ENCODE measurements at places on chromosomes 3 and 15.

- DNase-seq, result no peak
Measured at GRCh38 chr3:116291141-116291540, 154.1 kb downstream of the LSAMP start.

DNA sequence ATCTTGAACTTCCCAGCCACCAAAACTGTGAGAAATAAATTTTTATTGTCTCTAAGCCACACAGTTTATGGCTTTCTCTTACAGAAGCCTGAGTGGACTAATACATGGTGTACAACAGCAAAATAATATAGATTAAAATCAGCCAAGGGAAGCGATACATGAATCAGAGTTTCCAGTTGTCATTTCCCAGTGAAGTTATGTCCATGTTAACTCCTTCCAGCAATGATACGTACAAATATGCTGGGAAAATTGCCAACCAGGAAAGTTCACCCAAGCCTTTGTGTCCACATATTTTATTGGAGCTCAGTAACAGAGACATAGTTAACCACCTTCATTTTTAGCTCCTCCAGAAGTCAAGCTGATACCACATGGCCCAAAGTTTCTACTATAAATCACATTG, 280.9 kb upstream of the KCNMB2 start:
- DNase-seq, result no peak

GRCh38 chr3:72380193-72380592, 468.1 kb downstream of the SHQ1 start:
- no peak for DNase-seq

DNA sequence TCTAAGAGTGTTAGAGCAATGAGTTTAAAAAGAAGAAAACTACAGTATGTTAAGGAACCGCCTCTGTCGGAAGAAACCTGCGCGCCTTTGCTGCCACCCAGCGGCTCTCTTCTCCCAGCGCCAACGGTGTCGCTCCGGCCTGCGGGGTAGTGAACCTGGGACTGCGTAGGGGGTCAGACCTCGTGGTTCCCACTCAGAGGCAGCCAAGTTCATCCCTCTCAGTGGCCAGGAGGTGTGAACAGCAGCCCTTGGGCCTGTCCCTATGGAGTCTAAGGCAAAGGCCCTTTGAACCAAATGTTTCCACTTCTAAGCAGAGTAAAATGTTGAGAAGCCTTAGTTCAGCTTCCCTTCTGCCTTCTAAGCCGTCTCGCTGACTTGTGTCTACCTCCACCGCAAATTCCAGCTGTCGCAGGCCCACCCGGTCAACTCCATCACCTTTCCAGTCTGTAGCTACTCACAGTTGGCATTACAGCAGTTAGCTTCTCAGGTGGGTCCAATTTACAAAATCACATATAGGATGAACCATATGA, 980 bp upstream of the RAB27A start:
- DNase-seq, result peak; percentile 88

GRCh38 chr3:157046520-157046919, 113.4 kb downstream of the CCNL1 start:
- no peak for DNase-seq

- no peak for DNase-seq
Measured at GRCh38 chr15:95860406-95860805, 470.1 kb upstream of the NR2F2 start.

DNA sequence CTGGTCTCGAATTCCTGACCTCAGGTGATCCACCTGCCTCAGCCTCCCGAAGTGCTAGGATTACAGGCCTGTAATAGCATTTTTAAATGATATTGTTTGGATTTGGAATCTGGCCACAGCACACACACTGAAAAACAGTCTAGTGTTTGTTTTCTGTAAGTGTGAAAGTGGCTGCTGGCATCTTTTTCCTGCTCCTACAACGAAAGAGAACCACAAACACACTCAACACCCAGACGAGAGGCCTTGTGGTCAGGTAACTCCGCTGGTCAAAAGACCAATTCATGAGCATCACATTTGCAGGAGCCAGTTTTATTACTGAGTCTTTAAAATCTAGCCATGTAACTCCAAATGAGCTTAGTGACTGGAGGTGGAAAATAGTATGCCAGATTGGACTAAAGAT, 50.2 kb downstream of the IMPG2 start:
- DNase-seq, result no peak

- no peak for DNase-seq
Measured at GRCh38 chr15:99467853-99468464, 97.8 kb upstream of the MEF2A start.

DNA sequence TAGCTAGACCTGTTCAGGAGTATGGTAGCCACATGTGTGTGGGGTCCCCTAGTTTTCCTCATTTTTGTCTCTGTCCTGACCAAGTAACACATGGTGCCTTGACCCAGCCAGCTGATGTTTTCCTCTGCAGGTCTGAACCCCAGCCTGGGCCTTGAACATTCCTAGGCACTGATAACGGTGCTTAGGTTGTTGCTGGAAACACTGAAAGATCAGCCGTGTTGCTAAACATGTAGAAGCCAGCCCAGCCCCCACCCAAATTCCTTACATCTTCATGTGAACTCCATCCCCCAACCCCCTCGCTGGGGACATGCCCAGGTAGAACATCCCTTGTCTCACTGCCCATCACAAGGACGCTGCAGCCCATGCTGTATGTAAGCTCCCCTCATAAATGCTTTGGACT, 18.7 kb downstream of the RTP3 start:
- no peak for DNase-seq

- no peak for DNase-seq
Measured at GRCh38 chr15:41872166-41872747, 21.6 kb downstream of the SPTBN5 start.

DNA sequence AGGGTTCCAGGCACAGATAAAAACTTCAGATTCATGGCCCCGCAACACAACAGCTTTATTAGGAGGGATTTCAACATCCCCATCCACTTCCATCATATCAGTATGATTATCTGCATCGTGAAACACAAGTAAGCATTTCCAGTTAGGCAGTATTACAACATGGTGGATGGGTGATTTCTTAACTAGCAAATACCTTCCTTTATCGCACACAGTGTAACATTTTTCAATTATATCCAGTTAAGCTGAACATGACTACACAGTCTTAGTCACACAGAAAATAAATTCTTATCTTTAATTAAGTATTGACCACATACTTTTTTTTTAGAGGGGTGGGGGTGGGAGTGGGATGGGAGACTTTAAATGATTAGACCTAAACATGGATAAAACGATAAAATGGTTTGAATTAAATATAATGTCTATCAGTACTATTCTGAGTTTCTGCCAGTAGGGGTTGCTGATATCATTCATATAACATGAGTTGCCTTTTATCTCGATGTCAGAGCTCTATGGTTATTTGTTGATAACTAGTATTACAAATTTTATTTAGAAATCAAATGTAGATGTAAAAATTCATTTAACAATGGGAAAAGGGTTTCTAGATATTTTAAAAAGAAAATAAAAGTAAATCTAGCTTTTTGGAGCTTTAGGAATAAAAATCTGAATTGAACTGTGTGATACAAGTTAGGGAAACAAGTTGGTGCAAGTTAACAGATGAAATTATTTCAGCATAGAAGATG, 146.6 kb downstream of the TBL1XR1 start:
- peak; percentile 69 for DNase-seq

DNA sequence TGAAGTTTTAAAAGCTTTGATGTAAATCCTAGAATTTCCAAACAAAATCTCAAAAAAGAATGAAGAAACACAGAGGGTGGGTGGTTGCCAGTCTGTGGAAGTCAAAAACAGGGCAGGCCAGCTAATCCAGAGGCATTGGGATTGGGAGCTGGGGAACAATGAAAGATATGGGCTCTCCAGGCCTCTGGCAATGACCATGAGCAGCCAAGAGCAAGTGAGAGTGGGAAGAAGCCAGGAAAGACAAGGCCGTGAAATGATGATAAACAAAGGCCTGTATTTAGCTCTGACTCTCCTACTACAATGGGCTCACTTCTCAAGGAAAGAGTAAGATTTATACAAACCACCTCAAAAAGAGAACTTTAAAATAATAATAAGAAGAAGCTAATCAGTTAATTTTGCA, 248.5 kb downstream of the ZMAT3 start:
- no peak for DNase-seq

- peak; percentile 74 for DNase-seq
Measured at GRCh38 chr3:72582211-72582878, 265.9 kb downstream of the SHQ1 start.

DNA sequence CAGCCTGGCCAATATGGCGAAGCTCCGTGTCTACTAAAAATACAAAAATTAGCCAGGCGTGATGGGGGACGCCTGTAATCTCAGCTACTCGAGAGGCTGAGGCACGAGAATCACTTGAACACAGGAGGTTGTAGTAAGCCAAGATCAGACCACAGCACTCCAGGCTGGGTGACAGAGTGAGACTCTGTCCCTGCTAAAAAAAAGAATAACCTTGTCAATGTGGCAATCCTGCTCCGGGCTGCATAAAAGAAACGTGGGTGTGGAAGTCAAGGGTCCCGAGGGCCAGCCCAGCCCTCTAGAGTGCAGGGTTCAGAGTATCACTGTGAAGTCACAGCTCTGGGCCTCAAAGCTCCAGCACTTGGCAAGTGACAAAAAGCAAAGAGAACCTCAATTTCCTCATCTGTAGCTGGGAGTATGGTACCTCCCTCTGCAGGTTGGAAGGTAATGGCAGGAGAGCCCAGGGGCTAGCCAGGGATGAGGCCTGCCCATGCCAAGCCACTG, 73.5 kb upstream of the IQSEC1 start:
- no peak for DNase-seq

GRCh38 chr3:140011611-140012277, 76.8 kb downstream of the CLSTN2 start:
- DNase-seq, result no peak

DNA sequence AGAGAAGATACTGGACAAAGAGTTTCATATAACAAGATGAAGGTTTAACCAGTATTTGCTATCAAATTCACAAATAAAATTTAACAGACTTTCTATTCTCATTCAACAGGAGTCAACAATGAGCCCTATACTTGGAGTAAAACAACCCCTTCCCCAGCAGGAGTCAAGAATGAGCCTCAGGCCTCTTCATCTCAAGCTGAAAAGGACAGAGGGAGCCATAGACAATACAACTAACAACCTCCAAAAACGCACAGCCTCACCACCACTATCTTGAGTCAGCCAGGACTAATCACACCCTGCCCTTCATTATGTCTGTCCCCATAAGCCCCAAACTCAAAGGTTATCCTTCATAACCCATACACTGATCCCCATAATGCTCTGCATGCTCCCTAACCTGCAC, 36.4 kb downstream of the ETFA start:
- DNase-seq, result no peak

DNA sequence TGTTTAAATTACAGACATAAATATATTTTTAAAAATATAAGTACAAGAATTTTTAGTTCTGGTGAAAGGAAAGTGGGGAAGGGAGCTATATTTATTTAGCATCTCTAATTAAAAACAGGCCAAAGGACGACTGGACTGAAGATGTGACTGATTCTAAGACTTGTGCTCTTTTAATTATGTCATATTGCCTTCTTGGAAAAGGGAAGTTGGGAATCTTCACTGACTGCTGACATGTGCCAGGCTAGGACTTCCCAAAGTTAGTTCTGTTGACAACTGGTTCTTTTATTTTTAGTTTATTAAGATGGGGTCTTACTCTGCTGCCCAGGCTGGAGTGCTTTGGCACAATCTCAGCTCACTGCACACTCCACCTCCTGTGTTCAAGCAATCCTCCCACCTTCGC, 13.5 kb downstream of the CNOT10 start:
- DNase-seq, result no peak

GRCh38 chr15:76328958-76329357, 7.6 kb upstream of the ISL2 start:
- no peak for DNase-seq

Data from B cell (primary cell).